ENCODE measurements at places on chromosomes 12 and 14.

DNA sequence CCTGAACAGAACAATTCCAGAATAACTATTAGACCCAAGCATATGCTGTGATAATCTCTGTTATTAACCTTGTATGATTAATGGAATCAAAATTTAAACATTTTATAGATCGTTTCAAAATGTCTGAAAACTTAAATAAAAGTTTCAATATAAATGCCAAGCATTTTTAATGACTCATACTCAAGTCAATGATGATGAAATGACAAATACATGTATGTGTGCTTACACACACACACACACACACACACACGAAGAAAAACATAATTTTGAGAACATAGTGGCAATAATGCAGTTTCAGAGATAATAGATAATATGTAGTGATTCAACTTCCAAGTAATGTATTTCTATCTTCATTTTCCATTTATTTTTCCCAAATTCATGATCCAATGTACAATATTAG lies 384.9 kb upstream of the FOXG1 start:
- DNase-seq = no peak

- DNase-seq = no peak
These were observed 54.4 kb downstream of the EFCAB11 start for GRCh38 chr14:89899917-89900663.

GRCh38 chr14:72714094-72714493 lies 179.8 kb downstream of the DPF3 start:
- peak; percentile 61 for DNase-seq

GRCh38 chr12:18752280-18752920 lies 14.5 kb downstream of the CAPZA3 start:
- DNase-seq = no peak

All from activated effector memory CD4-positive, alpha-beta T cell treated with anti-CD3 and anti-CD28 coated beads, Interleukin-2, amount 50 U/mL, for 16 hours (primary cell).